Activated CD4-positive, alpha-beta T cell treated with anti-CD3 and anti-CD28 coated beads for 1 hour (primary cell): ENCODE measurements at places on chromosomes 7 and 10.

DNA sequence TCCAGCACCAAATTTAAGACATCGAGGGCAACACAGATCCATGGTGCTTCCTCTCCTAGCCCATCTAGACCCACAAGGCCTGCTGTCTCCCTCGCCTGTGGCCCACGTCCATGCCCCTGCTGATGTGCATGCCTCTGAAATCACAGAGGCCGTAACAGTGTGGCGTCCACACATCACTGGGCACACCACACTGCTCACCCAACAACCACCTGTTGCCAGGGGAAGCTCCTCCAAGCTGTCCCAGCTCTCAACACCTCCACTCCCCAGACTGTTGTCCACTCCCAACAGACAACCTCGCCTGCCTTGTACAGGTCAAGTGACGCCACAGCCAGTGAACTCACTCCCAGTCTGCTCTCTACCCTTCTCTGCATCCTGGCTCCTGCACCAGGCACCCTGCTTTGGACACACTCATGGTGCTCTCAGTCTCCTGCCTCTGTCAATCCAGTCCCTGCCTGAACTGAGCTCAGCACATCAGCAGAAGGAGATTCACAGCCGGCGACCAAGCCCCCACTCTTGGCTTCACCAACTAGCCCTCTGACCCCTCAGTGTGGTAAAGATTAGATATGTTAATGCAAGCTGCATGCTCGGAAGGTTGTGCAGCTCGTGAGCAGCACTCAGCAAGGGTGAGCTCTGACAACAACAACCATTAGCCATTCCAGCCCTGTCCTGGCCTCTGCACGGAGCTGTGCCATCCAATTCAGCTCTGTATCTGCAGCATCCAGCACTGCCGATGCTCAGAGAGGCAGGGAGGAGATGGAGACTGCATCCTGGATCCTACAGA lies 197.0 kb downstream of the TNS3 start:
- DNase-seq, result no peak

GRCh38 chr7:1884583-1885350 lies 214.7 kb downstream of the ELFN1 start:
- DNase-seq, result no peak

DNA sequence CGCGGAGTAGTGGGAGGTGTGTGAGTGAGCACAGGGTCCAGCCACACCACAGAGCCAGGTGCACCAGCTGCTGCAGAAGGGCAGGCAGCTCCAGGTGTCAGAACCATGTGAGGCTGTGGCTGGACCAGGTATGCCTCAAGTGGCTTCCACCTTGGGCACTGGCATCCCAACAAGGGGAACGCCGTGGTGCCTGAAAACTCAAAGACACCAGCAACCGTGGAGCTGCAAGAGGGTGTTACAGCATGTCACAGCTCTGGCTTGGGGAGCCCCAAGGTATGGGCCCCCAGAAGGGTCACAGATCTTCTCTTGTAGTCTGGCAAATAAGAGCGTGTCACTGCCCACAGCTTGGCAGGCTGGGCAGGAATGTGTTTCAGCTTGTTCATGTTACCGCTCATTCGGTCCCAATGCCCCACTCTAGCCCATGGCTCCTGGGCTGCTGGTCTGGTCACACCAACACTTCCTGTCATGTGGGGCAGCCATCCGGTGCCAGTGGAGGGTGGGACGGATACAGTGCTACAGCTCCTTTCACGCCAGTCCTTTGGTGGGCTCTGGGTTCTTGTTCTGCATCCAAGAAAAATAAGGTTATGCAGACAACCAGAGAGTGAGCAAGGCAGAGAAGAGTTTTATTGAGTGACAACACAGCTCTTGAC lies 29.8 kb downstream of the STRA8 start:
- DNase-seq, result no peak

DNA sequence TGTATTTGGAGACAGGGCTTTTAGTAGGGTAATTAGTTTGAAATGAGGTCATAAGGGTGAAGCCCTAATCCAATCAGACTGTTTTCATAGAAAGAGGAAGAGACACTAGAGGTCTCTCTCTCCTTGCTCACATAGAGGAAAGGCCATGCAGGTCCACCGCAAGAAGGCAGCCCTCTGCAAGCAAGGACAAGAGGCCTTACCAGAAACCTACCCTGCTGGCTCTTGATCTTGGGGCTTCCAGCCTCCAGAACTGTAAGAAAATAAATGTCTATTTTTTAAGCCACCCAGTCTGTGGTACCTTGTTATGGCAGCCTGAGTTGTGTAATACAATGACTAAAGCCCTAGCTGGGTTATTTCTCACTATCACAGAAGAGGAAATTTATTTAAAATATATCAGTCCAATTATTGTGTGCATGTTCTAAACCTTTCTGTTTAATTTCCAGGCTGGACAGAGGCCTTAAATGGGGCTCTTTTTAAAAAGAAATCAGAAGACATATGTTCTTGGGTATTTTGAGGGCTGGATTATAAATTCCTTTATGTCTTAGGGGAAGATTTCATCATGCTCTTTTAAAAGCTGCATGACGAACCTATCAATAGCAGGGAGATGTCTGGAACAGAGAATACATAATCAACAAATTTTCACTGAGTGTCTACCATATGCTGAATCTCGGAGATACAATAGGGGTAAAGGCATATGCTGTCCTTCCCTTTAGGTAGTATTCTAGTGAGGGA lies 12.9 kb upstream of the TMEM26 start:
- no peak for DNase-seq

DNA sequence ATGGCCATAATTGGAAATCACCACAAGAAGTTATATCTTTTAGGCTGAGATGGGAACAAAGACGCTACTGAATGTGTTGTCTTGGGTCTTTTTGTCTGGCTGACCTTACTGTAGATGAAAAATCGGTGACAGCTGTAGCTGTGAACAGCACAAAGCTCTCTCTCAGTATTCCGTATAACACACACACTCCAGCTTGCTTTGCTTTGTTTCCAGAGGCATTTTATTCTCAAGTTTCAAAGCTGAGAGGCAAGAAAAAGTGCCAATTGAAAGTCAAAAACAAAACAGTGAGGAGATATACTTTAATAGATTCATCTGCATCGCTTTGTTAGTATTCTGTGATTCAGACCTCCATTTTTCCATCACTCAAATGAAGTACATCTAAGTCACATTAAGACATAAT lies 39.6 kb upstream of the CABCOCO1 start:
- no peak for DNase-seq

DNA sequence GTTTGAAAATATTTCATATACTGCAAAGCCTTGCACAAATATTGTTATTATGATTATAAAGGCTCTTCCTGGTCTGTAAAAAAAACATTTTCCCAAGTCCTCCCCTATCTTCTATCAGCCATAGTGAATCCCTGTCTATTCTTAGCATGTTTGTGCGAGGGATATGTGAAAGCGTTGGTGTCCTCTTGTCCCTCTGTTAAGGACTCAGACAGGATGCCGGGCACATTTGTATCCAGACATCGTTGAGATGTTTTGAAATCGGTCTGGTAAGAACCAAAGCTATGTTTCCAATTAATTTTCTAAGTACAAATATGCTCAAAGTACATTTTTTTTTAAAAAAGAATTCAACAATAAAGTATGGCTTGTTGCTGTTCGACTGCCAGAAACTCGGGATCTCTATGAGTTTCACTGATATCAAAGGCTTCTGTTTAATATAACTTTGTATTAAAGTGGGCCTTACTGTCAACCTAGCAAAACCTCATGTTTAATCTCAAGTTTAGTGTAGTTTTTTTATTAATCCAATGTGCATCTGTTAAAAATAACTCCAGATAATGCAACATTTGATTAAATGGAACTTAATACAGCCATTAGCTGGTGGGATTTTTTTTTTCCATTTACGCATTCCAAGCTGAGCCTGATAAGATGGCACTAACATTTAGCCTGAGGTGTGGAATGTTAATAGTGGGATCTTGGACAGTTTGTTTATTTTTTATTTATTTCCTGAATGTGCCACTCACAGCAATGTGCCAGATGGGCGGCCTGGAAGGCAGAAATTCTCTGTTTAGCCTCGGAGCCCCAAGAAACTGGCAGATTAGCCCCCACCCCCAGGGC lies 754.3 kb downstream of the LRMDA start:
- DNase-seq, result no peak

- DNase-seq, result no peak
These were observed 17.7 kb upstream of the TTYH3 start for GRCh38 chr7:2613931-2614600.
